ENCODE measurements at places on chromosomes 6 and 20.

DNA sequence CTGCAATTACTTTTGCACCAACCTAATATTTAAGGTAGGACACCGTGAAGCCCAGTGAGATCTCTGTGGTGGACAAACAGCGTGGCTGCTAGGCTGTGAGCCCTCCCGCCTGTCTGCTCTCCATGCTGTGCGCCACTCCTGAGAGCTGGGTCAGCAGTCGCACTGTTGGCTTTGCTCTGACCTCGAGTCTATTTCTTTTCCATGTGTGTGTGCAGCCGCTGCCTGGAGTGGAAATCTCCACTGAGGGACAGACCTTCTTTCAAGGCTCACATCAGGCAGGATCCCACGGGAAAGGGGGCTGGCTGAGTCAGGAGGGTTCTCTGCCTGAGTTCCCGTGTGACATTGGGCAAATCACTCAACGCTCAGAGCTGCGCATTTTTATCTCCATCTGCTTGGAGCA is 27.1 kb downstream of the RIPOR3 start:
- DNase-seq: no peak

DNA sequence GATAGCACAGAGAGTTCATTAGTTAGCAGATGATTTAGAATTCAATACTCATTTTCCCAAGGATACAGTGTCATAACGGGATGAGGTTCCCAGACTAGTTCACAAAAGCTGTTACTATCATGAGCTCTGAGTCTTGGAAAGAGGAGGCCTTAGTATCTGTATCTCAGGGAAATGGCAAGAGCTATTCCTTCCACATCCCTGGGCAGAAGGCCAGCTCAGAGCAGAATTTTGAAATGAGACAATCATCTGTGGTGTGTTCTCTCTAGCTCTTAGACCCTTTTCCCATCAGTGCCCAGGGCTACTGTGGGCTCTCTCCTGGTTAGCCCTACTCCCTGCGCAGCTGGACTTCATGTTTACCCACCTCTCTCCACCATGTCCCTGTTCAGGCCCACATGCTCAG is 64.5 kb downstream of the JAG1 start:
- DNase-seq: no peak

DNA sequence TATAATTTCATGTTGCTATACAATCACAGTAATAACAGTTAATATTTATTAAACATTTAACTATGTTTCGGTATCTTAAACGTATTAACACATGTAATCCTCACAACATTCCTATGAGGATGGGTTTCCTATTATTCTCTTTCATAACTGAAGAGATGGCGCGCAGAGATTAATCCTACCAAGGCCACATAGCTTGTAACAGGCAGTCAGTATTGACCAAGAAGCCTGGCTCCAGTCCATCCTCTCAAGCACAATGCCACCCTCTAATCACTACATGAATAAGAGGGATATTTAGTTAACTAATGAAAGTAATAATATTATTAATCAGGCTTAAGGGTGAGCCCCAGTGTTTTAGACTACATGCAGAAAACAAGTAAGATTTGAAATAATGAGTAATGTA is 149.7 kb upstream of the SIM1 start:
- no peak for DNase-seq

DNA sequence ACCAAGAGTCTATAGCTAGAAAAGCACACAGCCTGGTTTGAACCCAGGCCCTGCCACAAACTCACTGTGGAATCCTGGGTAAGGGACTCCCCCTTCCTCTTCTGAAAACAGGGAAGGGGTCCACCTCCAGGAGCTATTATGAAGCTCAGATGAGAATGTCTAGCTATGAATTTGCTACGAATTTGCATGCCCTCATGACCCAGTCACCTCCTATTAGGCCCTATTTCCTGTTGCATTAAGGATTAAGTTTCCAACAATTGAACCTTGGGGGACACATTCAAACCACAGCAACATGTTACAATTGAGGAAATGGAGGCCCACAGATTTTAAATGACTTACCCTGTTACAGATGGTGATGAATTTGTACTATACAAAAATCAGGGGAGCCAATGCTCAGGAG is 46.2 kb downstream of the PREX1 start:
- no peak for DNase-seq

GRCh38 chr6:33454009-33454946 is at the start of gene ZBTB9:
TSS of gene ZBTB9 (plus strand) at chr6:33454576. CDS start at chr6:33455101, 525 bp downstream.
- DNase-seq: peak; percentile 97

GRCh38 chr6:36827261-36828079 is 11.8 kb downstream of the CPNE5 start:
- no peak for DNase-seq

- no peak for DNase-seq
Measured at GRCh38 chr6:76264468-76264867, 192.0 kb upstream of the IMPG1 start.

DNA sequence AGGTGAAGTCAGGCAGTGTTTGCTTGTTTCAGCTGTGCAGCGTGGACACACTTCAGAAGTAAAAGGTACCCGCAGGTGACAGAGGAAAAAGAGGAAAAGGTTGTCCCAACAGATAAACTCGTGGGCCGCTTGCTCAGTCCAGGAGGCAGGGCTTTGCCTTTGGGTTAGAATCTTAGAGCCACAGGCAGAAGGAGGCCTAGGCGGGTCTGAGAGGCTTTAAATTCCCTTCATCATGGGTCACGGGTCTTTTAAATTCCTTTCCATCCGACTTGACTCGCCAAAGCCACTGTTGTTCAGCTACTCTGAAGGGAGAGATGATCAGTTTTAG is 48.2 kb downstream of the AGPAT4 start:
- DNase-seq: no peak

GRCh38 chr6:135170238-135170637 is 10.9 kb upstream of the MYB start:
- DNase-seq: no peak

DNA sequence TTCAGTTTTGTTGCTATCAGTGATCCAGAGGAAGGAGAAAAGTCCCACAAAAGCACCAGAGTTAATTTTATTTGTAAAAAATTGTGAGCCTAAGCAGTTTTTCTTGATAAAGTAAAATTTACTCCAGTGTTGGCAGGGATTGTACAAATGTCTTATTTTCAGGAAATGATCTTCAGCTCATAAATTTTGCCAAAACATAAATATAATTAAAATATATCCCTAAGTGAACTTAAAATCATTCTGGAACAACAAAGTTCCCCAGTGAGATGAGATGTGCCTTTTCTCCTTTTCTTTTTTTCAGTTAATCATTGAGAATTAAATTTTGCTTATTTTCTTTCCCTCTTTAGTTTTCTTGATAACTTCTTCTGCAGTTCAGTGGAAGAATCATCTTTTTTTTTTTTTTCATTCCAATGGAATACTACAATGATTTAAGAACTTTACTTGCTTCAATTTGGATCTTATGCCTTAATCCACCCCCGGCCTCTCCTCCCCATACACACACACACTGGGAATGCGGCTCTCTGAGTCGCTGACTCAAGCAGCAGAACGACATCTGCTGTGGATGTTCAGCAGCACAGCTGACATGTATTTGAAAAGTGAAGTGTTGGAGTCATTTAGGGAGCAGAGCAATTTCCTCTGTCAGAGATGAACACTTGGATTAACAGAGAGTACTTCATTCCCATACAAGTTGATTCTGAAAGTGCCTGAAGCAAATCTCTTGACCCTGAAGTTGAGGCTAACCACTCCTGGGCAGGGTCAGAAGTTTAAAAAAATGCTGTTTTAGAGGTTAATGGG is 27.7 kb upstream of the LAMA4 start:
- DNase-seq: peak; percentile 60

- DNase-seq: no peak
Measured at GRCh38 chr6:11497881-11498280, 39.7 kb upstream of the TMEM170B start.

DNA sequence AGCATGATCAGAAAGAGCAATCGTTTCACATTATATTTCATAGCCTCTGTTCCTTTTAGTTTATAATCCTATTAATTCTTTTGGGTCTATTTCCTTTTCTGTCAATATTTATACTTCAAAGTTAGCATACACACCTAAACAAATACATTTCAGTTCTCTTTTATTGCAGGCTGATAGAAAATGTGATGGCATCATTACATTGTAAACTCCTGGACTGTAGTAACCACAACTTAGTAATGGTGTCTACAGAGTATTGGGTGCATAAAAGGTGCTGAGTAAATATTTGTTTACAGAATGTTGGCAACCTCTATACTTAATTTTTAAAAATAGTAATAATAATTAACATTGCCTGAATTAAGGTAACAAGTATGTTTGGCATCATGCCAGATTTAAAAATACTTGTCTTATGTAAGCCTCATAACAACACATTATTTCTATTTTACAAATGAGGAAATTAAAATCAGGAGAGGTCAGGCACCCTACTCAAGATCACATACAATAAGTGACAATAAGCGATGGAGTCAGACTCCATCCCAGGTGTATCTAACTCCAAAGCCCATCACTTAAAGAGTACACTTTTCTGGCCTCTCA is 195.0 kb downstream of the UBE3D start:
- no peak for DNase-seq

- DNase-seq: no peak
Measured at GRCh38 chr20:45404438-45404837, 3.7 kb upstream of the DBNDD2 start.

DNA sequence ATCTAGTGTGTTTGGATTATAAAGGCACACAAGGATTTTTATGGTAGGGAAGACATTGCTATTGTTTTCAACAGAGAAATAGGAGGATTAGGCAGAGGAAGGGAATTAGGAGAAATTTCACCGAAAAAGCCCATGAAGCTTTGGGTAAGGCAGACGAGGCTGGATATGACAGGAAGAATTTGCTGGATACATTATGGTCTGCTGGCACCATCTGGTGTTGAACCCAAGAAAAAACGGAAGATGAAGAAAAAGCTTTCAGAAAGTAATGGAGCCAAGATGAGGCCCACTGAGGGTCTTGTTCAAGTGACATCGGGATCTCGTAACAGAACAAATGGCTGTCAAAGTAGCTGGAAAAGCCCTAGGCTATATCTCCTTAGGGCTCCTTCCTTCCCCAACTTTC is 56.5 kb downstream of the OR2J2 start:
- no peak for DNase-seq

- no peak for DNase-seq
Measured at GRCh38 chr6:161554883-161555282, 281.0 kb upstream of the AGPAT4 start.

DNA sequence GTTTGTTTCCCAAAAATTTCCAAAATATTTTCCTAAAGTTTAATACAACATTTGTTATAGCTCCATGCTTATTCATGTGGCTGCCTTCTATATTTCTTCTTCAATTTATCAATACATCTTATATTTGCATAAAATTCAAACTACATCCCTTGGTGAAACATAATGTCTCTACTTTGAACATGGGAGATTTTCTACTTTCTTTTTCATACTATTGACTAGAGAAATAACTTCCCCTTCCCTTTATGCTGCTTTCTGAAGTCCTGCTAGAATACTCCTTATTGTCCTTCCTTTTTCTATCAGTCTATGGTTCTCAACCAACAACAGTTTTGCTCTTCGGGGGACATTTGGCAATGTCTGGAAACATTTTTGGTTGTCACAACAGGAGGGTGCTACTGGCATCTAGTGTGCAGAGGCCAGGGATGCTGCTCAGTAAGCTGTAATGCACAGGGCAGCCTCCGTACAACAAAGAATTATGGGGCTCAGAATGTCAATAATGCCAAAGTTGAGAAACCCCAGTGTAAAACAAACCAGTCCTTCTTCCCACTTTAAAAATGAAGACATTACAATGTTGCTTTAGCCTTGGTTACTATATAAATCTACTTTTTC is 29.9 kb downstream of the MKKS start:
- no peak for DNase-seq

GRCh38 chr6:10458287-10458686 is 43.4 kb upstream of the TFAP2A start:
- DNase-seq: no peak

GRCh38 chr6:134340179-134340975 is 22.5 kb upstream of the SGK1 start:
- DNase-seq: no peak

- no peak for DNase-seq
Measured at GRCh38 chr6:33314943-33315792, 1.3 kb upstream of the TAPBP start.

- no peak for DNase-seq
Measured at GRCh38 chr6:149686230-149686629, 31.7 kb downstream of the LATS1 start.

GRCh38 chr20:46994341-46994740 is 99.7 kb downstream of the EYA2 start:
- no peak for DNase-seq

DNA sequence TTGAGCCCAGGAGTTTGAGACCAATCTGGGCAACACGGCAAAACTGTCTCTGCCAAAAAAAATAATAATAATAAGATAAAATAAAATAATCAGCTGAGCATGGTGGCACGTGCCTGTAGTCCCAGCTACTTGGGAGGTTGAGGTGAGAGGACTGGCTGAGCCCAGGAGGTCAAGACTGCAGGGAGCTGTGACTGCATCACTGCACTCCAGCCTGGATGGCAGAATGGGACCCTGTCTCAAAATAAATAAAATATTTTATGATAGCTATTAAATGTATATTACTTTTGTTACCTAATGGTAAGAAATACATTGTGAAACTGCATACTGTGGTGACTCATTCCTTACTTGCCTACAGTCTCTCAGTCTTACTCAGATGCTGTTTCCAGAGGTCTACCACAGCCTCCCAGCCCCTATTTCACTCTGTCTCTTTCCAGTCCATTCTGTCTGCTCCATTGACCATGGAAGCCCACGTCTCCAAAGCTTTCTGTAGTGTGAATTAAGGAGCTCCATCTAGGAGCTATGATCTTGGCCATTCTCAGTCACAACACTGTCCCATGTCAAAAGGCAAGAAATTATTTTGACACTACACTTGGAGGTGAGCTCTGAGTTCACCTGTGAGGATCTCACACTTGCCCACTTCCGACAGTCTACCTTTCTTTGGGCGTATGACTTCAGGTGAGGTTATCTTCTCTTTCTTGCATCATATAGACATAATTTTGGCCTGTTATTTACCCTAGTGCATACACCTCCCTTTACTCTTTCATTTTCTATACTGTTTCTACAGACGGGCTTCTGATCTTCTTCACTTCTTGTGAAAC is 22.4 kb upstream of the SNX9 start:
- DNase-seq: no peak

DNA sequence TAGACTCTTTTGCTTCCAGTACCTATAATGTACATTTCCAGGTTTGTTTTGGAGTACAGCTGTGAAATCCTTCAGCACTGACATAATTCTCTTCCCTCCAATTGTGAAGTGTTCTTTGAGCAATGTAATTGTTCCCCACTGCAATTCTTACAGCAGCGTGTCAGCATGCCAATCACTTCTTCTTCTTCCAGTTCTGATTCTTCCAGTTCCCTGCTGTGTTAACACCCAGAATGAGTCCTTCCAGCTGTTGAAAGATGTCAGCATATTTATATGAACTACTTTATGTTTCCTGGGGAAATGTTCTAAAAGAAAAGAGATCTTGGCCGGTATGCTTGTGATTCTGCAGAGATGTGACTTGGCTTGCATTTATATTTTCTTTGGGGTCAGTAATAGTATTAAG is 213.9 kb downstream of the UNC5CL start:
- DNase-seq: no peak

- no peak for DNase-seq
Measured at GRCh38 chr6:17393892-17394631, 667 bp downstream of the CAP2 start.

Data from BE2C (cell line).